Activated naive CD8-positive, alpha-beta T cell treated with anti-CD3 and anti-CD28 coated beads, Interleukin-2, amount 10 ng/mL, durations not matched to agents 7 days and 5 days (primary cell): ENCODE measurements at places on chromosomes 3 and 15. TPM values are rescaled to one million over a fixed set of nuclear protein-coding genes. Genes with fewer than 3 reads are reported as not detected.

GRCh38 chr3:52834871-52835501 is at the start of gene MUSTN1:
Gene MUSTN1, minus strand, starts transcription at chr3:52835019. Its CDS starts 71 bp downstream, at chr3:52834948.
- DNase-seq = no peak

DNA sequence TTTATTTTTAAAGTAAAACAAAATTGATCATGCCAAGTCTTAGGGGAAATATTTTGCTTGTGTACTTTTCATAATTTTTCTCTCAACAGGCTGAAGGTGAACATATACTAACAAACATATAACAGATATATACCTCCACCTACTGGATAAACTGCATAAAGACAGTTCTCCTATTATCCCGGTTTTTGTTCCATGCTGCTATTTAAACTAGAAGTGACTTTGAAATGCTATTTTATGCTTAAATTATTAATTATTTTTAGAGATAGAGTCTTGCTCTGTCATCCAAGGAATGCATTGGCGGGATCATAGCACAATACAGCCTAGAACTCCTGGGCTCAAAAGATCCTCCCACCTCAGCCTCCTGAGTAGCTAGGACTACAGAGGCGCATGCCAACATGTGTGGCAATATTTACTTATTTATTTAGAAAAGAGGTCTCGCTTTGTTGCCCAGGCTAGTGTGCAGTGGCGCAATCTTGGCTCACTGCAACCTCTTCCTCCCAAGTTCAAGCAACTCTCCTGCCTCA is 49.8 kb downstream of the ST3GAL6 start:
- DNase-seq = no peak

GRCh38 chr3:182212479-182213076 is 500.9 kb downstream of the SOX2 start:
- no peak for DNase-seq

- DNase-seq = no peak
Observed at GRCh38 chr15:61871926-61872522, 188.2 kb downstream of the VPS13C start.

DNA sequence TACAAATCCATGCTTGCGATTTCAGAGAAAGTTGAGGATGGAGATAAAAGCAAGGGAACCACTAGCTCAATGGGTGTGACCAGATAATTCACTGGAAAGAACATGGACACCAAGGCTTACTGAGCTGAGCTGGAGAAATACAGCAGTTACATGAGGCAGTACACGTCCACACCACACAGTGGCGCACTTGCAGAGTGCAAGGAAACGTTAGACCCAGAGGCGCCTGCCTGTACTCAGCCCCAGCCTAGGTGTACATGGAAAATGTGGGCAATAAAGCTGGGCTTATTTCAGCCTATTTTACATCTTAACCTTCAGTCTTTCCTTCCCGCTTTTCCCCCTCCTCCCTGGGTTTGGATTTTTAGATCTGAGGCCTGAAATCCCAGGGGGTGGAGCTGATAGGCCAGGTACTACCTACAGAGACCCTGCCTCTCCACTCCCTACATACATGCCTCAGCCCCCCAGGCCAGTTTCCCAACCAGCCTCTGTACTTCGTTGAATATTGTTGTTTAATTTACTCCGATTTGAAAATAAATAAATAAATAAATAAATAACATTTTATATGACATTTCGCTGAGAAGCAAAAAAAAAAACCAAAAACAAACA is 60.1 kb downstream of the PCOLCE2 start:
- DNase-seq = peak; percentile 74

DNA sequence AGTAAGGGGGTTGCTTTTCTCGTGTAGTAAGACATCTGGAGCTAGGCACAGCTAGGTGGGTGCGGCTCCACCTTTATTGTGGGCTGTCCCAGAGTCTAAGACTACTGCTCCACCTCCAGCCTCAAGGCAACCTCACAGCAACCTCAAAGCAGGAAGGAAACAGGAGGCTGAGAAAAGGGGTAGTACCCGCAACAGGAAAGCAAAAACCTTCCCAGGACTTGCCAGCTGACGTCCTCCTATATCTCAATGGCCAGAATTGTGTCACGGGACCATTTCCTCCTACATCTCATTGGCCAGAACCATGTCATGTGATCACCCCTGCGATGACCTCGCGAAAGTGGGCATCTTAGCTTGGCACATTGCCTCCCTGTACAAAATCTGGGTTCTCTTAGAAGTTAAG is 4.3 kb upstream of the GPR160 start:
- peak; percentile 65 for DNase-seq

The MRPS25 gene
- total RNA-seq = 59.3 TPM

The SYNM gene
- 6.7 TPM for total RNA-seq

DNA sequence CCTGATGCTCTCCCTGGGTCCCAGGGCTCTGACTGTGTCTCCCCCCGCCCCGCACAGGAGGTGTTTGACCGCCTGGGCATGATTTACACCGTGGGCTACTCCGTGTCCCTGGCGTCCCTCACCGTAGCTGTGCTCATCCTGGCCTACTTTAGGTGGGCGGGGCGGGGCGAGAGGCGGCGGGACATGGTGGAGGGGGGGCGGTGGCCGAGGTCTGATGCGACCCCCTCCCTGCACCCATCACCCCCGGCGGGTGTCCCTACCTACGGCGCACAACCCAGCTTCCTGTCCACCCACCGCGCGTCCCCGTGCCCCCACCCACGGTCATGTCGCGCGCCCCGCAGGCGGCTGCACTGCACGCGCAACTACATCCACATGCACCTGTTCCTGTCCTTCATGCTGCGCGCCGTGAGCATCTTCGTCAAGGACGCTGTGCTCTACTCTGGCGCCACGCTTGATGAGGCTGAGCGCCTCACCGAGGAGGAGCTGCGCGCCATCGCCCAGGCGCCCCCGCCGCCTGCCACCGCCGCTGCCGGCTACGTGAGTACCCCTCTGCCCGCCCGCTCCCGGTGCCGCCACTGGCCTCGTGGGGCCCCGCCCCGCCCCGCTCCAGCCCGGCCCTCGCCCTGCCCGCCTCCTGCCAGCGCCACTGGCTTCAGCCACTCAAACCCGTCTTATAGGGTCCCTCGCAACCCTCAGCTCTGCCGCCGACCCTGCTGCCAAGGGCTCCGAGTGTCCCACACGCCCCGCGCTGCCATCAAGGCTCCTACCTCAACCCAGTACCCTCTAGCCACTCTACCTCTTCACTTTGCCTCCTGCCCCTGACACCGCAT is 21.0 kb downstream of the PTH1R start:
- DNase-seq = peak; percentile 37

GRCh38 chr3:23254282-23254681 is 51.2 kb downstream of the UBE2E2 start:
- DNase-seq = no peak

The P3H2 gene
- not detected for total RNA-seq

GRCh38 chr3:46907960-46908293 is 30.4 kb downstream of the PTH1R start:
- DNase-seq = no peak

The TLR9 gene
- total RNA-seq = 2.0 TPM

The SV2B gene
- 0.08 TPM for total RNA-seq

The SLC28A1 gene
- total RNA-seq = not detected

- no peak for DNase-seq
Observed at GRCh38 chr15:68427366-68427765, 4.6 kb downstream of the ITGA11 start.

GRCh38 chr3:117097351-117097750 is 387.8 kb downstream of the TUSC7 start:
- no peak for DNase-seq

DNA sequence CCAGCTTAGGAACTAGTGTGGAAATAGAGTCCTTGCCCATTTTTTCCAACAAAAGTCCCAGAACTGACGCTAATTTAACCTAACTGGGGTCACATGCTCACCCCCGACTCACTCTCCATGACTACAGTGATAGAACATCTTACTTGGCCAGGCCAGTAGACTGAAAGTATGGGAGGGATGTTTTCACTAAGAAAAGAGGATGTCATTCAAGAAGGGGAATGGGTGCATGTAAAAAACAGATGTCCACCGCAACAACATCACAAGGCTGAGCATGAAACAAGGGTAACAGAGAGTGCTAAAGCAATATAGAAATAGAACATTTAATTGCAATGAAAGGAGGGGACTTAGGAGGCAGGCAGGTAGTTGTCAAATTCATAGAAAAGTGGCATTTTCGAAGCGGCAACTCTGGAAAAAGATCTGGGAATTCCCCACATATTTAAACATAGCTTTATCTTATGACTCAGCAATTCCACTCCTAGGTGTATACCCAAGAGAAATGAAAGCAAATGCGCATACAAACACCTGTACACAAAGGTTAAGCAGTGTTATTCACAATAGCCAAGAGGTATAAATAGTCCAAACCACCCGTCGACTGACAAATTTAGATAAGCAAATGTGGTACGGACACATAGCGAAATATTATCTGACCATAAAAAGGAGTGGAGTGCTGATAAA is 41.1 kb upstream of the UBE2E2 start:
- no peak for DNase-seq

DNA sequence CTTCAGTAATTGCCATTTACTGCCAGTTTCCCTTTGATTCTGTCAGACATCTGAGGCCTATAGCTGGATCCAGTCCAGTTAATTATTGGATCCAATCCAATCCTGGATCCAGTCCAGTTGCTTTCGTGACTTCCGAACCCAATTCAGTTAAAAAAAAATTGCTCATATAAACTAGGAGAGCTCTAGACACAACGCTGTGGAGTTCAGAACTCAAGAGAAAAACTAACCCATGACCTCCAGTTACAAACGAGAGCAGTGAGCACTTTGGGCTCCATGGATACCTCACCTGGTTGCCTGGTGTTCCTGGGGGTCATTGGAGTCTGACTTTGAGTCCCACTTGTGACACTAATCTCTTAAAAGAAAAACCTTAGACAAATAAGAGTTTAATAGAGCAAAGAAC is 269.8 kb downstream of the THSD4 start:
- no peak for DNase-seq

- no peak for DNase-seq
Observed at GRCh38 chr3:105497386-105497785, 130.7 kb downstream of the ALCAM start.

- DNase-seq = no peak
Observed at GRCh38 chr15:77352887-77353286, 67.0 kb downstream of the PEAK1 start.

DNA sequence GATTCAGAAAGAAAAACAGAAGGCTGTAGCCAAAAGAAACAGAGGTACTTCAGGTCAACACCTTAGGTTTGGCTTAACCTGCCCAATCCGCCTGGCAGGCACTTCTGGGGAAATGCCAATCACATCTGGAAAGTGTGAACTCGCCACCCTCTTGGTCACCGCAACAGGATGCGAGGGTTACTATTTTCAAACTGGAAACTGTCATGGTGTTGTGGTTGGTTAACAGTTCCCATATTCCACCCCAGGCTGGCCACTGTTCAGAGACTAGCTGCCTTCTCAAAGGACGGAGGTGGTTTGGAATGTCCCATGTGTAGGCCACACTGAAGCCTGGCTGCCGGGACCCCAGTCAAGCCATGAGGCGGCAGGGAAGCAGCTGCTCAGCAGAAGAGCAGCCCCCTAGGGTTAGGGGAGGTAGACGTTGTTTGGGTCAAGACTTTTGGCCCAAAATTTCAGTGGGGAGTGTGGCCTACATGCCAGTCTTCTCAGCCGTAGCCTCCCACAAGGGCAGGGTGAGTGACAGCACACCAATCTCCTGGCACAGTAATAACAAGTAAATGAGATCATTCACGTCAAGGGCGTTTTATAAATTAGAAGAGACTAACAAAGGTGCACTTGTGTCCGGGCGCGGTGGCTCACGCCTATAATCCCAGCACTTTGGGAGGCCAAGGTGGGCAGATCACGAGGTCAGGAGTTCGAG is 54.6 kb downstream of the UMPS start:
- DNase-seq = no peak

- DNase-seq = no peak
Observed at GRCh38 chr3:101038393-101038792, 45.2 kb upstream of the ABI3BP start.

The CTXN2 gene
- total RNA-seq = not detected

DNA sequence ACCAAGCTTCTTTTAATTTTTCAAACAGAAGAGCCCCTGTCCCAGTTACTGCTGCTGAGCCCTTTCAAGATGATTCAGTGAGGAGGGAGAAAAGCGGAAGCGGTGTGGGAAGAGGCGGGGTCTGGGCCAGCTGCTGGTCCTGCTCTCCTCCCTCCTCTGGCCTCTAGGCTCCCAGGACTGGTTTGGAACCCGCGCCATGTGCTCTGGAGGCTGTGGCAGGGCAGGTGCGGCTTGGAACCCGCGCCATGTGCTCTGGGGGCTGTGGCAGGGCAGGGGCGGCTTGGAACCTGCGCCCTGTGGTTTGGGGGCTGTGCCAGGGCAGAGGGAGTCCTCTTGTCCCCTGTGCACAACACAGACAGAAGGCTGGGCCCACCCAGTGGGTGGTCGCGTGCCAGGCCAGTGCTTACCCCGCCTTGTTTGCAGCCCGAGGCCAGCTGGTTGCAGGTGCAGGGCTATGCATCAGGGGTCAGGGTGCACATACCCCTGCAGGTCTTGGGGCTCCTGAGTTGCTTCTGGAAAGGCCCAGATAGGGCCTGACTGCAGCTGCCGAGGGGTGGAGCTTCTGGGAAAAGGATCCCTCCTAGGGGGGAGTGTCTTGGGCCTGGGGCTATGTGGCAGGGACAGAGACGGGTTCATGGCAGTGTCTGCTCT is 12.2 kb downstream of the ALG1L2 start:
- peak; percentile 58 for DNase-seq

The DUOX1 gene
- total RNA-seq = not detected

The SCN5A gene
- total RNA-seq = 0.28 TPM

GRCh38 chr15:68654786-68655560 is 76.2 kb downstream of the CORO2B start:
- DNase-seq = peak; percentile 11

The FBXL22 gene
- 0.50 TPM for total RNA-seq

The VGLL3 gene
- not detected for total RNA-seq
